ENCODE measurements at places on chromosomes 3 and 15. TPM values are rescaled to one million over a fixed set of nuclear protein-coding genes. Genes with fewer than 3 reads are reported as not detected.

Gene C3orf85
- polyA plus RNA-seq, result 17.9 TPM

Gene TF
- 106 TPM for polyA plus RNA-seq

Gene CLRN1
- not detected for polyA plus RNA-seq

Gene CRYGS
- 3.6 TPM for polyA plus RNA-seq

GRCh38 chr3:136343873-136344555, 93.9 kb downstream of the PCCB start:
- DNase-seq, result no peak

DNA sequence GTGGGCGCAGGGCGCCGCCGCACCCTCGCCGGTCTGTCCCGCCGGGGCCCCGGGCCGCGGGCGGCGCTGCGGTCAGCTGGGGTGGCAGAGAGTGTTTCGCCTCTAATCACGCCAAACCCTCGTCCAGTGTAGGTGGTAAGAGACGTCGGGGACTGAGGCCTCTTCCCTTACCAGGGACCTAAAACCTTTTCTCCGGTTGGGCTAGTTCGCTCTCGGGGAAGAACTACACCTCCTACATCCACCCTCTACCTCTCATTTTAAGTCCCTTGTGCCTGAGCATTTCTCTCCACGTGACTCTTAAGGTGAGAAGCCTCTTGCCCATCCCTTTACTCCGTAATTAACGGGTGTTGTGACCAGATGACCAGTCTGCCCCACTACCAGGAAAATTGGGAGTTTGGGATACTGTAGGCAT, 520 bp downstream of the TMEM42 start:
- DNase-seq, result peak; percentile 29

- DNase-seq, result no peak
These were observed 608.4 kb downstream of the CADM2 start for GRCh38 chr3:85567071-85567676.
